ENCODE measurements at places on chromosomes 2 and 18.

DNA sequence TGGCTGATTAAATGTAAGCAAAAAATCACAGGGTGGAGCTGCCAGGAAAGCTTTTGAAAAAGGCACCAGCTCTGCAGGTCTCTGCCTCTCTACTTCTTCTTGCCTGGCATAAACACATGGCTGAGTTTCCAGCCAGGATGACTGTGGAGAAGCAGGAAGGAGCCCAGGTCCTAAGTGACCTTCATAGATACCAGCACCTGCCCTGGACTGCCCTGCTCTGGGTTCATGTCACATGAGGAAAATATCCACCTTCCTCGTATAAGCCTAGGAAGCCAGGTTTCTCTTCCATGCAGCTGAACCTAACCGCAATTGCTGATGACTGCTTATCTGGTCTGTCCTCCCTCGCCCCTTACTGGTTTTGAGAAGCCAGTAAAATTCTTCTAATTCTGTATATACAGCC, 47.8 kb upstream of the CREB1 start:
- DNase-seq, result no peak

GRCh38 chr18:392928-393573, 107.5 kb downstream of the COLEC12 start:
- no peak for DNase-seq

- DNase-seq, result peak; percentile 28
Observed at GRCh38 chr2:38835015-38835601, 40.6 kb downstream of the DHX57 start.

GRCh38 chr2:176385838-176386237, 116.6 kb downstream of the MTX2 start:
- no peak for DNase-seq

DNA sequence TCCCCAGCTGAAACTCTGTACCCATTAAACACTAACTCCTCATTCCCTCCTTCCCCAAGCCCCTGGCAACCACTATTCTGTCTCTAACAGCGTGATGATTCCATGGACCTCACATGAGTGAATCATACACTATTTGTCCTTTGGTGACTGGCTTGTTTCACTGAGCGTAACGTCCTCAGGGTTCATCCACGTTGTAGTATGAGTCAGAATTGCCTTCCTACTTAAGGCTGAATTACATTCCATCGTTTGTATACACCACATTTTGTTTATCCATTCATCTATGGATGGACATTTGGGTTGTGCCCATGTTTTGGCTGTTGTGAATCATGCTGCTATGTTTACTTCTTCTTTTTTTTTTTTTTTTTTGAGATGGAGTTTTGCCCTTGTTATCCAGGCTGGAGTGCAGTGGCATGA, 19.6 kb upstream of the CABLES1 start:
- peak; percentile 100 for DNase-seq

- DNase-seq, result no peak
Observed at GRCh38 chr18:48021273-48021914, 90.9 kb upstream of the SMAD2 start.

GRCh38 chr2:105836341-105836740, 91.6 kb downstream of the NCK2 start:
- DNase-seq, result no peak

DNA sequence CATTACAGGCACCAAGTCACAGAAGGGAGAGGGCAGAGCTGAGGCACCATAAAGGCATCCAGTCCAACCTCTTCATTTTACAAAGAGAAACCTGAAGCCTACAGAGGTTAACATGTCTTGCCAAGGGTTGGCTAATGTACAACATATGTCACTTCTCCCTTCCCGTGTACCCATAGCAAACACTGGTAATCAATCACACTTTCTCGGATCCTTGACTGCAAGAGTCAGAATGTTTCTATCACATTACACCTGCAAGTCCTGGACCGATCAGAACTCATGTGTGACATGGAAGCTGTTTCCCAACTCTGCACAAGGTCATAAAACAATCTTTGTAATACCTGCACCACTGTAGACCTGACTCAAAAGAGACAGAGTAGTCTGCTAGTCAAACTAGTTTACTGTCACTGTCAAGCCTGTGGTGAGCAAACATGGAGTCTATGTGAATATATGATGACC, 6.0 kb downstream of the ANKRD44 start:
- DNase-seq, result no peak

GRCh38 chr18:24268784-24269550, 128.7 kb downstream of the OSBPL1A start:
- DNase-seq, result no peak

- DNase-seq, result peak; percentile 18
Observed at GRCh38 chr2:217617616-217618022, 385.2 kb downstream of the TNS1 start.

DNA sequence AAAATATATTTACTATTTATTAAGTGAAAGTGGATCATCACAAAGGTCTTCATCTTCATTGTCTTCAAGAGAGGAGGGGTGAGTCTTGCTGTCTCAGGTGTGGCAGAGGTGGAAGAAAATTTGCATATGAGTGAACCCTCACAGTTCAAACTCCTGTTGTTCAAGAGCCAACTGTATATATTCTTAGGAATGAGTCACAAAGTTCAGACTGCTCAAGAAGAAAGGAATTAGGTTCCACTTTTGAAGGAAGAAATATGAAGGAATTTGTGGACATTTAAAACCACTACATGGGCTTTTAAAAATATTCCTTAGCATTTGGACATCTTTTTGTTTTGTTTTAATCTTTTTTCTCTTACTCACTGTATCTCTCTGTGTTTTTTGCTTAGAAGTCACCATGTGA, 212.6 kb downstream of the INSIG2 start:
- no peak for DNase-seq

DNA sequence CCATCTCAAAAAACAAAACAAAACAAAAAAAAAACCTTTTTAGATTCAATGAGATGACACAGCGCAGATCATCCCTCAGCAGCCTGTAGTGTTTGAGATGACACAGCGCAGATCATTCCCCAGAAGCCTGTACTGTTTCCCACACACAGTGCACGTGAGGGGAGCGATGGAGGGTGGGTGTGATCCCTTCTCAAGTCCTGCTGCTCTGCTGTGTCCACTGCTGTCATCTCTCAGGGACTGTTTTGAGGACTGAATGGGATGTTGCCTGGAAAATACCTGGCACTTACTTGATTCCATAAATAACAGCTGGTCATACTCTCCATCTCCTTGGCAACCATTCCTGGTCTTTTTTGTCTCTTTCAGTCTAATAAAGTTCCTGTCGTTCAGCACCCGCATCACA, 25.7 kb downstream of the TGOLN2 start:
- peak; percentile 2 for DNase-seq

- no peak for DNase-seq
Observed at GRCh38 chr18:44744161-44745121, 63.8 kb downstream of the SETBP1 start.

- DNase-seq, result no peak
Observed at GRCh38 chr2:228802181-228803071, 468.7 kb downstream of the PID1 start.

DNA sequence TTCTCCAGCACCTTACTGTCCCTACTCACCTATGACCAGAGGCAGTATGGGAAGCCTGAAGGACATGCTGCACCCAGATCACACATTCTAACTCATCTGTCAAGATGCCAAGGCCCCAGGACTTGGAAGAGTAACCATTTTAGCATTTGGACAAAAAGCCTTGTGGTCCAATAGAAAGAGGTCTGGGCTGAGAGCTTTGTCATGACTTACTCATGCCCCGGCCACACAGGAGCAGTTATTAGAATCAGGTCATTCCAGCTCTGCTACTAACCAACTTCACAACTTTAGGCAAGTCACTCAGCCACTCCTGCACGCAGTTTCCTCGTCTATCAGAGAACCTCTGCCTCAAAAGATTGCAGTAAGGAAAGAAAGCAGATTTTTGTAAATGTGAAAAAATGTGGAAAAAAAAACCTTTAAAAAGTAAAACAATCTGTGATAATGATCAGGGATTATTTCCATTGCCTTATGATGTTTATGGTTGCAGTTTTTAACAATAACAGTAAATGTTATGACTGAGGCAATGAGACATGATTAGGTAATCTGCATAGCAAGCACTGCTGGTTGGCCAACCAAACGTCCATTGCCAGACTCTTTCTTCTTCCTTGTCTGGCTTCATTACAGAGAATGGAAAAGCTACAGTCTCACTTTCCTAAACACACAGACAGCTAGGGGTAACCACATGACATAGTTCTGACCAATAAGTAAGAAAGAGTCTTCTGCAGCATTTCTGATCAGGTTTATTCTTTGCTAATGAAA, 255.4 kb upstream of the CHAC2 start:
- DNase-seq, result peak; percentile 79
